ENCODE measurements at places on chromosomes 3 and 15.

DNA sequence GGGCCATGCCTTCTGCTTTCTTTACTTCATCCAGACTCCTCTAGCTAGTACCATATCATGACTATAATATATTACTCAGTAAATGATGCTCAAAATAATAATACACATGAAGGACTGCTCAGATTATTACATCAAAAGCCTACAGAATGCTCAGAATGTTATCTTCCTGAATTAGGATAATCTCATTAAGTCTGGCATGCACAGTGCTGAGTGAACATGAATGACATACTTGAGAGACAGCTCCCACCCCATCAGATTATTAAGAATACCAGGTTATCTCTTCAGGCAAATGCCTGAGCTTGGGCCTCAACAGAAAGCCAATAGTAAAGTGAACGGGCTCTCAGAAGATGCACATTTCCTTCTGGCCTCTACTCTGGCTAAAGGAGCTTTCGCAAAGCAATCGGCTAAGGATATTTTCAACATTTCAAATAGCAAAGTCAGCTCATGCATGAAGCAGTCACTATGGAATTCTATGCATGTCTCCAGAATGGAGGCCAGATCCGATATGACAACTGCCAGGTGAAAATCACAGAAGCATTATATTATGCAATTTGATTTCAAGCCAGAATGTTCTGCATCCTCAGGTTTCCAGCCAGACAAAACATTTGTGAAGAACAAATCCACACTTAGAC, 122.6 kb downstream of the KCNMB2 start:
- no peak for DNase-seq

DNA sequence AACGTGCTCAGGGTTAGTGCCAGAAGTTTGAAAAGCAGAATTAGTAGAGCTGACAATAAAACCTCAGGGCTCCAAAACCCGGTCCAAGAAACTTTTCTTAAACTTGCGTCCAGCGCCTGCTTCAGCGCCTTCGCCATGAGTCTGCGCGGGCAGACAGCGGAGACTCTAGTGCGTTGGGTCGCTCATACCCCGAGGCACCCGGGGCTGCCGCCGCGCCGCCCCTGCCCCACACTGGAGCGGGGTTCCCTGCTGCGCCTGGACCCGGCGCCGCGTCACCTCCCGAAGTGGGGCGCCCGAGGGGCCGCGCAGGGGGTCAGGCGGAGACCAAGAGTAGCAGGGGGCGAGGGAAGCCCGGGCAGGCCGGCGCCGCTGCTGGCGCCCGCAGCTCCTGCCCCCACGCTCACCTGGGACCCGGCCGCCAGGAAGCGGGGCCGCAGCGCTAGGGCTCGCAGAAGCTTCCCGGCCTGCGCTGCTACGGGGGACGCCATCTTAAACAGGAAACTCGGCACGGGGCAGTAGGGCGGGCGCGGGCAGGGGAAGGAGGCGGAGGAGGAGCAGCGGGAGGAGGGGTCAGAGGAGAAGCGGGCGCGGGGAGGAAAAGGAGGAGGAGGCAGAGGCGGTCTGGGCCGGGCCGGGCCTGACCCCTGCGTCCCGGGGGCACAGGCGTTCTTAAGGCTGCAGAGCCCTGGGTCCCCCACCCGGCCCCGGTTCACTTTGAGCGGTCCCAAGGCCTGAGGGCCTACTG, at the start of gene SUCLG2:
TSS of gene SUCLG2 (minus strand) at position 514 of the 745 bp plus-strand sequence. CDS start at position 488, 26 bp downstream.
- peak; percentile 75 for DNase-seq

DNA sequence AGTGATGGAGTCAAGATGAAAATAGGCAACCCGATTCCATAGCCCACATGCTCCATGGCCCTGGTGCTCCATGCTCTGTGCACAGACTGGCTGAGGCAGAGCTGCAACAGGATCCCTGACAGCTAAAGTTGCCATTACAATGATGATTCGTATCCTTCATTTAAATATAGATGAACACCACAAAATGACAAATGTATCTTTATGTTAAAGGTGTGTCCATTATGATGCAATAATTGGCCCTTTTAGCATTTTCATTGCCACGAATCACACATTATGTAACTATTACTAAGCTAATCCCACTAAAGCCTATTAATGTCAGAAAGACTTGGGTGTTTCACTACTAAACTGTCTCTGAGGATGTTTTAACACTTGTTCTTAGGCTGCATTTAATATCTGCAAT, 270.2 kb upstream of the THBS1 start:
- no peak for DNase-seq

DNA sequence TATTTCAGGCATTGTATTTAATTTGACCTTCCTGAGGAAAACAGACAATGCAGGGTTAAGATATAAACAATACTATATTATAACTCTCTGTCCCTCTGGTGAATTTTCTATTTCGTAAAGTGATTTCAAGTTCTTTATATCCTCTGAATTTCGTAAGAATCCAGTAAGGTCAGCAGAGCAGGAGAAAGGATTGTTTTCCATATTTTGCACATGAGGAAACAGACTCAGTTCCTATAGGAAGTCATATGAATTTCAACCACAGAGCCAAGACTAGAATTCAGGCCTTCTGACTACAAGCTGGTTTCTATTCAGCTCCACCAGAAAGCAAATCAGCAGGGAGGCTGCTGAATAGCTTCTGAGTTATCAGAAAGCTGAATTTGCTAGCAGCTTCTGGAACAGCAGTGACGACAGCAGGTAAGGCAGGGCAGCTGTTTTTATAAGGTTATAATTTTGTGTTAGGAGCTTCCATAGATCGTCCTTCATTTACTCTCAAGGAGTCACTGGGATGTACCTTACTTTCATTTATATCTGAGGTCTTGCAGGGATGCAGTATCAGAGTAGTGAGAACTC, 11.1 kb upstream of the PLAAT1 start:
- no peak for DNase-seq

DNA sequence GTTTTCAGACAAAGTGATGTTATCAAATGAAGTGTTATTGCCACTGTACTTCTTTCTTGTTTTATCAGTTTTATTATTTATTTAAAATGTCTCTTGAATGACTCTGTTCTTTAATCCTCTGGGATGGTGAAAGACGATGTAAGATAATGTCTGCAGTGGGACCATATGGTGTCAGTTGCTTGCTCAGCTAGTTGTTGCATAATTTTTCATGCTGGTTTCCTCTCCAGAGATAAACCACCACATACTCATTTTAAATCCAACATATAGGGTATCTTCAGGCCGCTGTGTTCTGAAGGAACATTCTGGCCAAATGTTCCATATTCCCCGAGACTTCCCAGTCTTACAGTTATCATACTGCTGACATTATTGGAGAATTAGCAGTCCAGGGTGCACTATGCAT, 75.9 kb downstream of the GABRG3 start:
- no peak for DNase-seq

GRCh38 chr15:83582381-83582780, 71.5 kb upstream of the ADAMTSL3 start:
- DNase-seq, result no peak

GRCh38 chr3:119690043-119690656, 12.7 kb upstream of the CFAP91 start:
- peak; percentile 26 for DNase-seq

GRCh38 chr3:126013751-126014156, 44.8 kb downstream of the ROPN1B start:
- no peak for DNase-seq

- DNase-seq, result peak; percentile 70
Observed at GRCh38 chr3:98013411-98014267, 21.5 kb downstream of the GABRR3 start.

GRCh38 chr15:84878504-84878903, 6.0 kb upstream of the SLC28A1 start:
- peak; percentile 90 for DNase-seq

GRCh38 chr3:137081711-137082110, 123.9 kb downstream of the IL20RB start:
- no peak for DNase-seq

GRCh38 chr3:162112719-162113118, 616.1 kb downstream of the OTOL1 start:
- DNase-seq, result no peak

DNA sequence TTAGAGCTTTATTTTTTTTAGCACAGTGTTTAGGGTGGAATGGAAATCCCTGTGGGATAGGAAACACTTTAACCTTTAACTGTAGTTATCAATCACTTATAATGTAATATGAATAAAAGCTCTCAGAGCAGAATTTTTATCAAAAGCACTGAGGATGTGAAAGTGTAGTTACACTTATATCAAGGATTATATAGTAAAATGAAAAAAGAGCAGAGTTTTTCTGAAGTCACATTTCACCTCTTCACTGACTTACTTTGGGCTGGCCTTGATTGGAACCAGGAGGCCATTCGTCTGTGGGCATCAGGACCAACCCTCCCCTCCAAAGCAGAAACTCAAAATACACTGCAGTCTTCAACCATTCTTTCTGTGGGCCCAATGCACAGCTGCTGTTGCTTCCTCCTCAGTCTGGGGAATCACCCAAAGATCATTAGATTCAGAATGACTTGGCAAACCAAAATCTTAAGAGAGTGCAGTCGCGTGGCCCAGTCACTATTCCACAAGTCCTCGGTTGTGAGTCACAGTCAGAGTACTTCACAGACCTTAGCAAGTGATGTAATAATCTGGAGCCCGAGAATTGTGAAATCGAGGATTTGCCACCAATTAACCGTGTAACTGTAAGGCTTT, 132.6 kb upstream of the COL8A1 start:
- DNase-seq, result no peak

GRCh38 chr15:47410247-47410646, 307.1 kb upstream of the SEMA6D start:
- no peak for DNase-seq

DNA sequence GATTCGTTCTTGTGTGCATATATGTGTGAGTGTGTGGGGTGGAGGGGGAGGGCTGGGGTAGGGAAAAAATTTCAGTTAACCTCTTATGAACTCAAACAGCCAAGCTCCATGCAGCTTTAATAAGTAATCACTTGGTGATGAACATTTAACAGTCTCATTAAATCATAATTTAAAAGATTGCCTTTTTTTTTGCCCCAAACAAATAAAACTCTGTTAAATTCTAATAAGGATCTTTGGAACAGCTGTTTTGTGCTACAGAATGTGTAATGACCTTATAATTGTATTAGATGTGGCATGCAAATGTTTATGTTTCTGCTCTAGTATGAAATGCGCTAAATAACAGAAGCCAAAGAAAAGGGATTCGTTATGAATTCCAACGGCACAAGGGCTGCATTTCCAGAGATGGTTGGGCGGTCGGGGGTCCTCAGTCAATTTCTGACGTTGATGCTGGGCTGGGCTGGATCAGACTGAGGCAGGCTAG, 80.0 kb upstream of the RORA start:
- DNase-seq, result no peak

DNA sequence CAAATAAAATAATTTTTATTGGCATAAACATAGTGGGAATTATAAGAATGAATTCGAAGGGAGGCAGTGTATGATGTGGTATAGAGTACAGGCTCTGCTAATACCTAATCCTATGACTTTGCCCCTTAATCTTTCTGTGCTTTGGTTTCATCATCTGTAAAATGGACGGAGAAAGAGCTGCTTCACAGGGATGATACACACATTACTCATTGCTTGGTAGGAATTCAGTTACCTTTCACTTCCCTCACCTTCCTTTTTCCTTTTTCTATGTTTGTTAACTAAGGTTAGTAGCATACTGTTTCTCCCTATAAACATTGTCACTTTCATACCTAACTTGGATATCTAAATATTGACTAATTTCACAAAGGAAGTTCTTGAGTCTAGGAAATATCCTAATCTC, 36.2 kb downstream of the LEKR1 start:
- DNase-seq, result no peak

GRCh38 chr3:101184111-101184510, 136.3 kb downstream of the IMPG2 start:
- no peak for DNase-seq

DNA sequence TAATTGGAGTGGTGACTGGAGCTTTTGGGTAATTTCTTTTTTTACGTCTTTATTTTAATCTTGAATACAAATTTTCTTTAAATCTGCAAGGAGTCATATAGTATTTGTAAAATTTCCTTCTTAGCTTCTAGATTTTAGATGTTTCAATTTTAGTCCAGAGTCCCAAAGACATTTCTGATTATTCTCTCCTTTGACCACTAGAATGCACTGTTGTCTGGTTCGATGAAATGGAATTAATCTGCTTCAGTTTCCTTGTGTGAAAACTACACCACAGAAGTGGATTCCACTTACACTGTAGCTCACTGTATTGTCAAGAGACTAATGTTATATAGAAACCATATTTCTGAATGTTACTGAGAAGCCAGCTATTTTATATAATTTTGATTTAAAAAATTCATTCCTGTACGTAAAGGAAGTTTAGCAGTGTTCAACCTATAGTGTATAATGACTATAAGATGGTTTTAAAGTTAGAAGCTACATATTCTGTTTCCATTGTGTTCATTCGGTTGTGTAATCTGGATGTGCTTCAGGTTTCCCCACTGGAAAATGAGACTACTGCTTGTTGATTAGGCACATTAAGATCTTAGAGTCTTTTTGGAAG, 6.1 kb downstream of the GRAMD1C start:
- DNase-seq, result peak; percentile 83

- no peak for DNase-seq
Observed at GRCh38 chr15:96027501-96027900, 303.0 kb upstream of the NR2F2 start.

- no peak for DNase-seq
Observed at GRCh38 chr3:102259663-102260062, 175.2 kb upstream of the ZPLD1 start.

DNA sequence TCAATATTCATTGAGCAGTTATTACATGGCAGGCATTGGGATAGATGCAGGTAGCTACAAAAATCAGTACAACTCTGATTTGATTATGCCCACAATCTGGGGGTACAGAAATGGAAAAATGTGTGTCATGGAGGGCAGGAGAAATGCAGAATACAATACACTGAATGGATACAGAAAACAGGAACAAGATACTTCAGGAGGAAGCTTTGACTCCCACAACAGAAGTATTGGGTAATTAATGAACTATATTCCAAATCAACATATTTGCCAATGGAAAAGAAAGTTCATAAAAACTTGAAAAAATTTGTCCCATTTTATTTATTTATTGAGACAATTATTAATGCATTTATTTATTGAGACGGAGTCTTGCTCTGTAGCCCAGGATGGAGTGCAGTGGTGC, 207.0 kb downstream of the SUCLG2 start:
- DNase-seq, result no peak
